ENCODE measurements at places on chromosomes 13 and 19. TPM values are rescaled to one million over a fixed set of nuclear protein-coding genes. Genes with fewer than 3 reads are reported as not detected.

The MATK gene
- total RNA-seq, result not detected

The C13orf42 gene
- total RNA-seq, result not detected

The MPHOSPH8 gene
- 13.7 TPM for total RNA-seq

The KLK12 gene
- 0.23 TPM for total RNA-seq

The KIR3DL1 gene
- not detected for total RNA-seq

The CYP2A7 gene
- total RNA-seq, result not detected

The ZNF571 gene
- total RNA-seq, result 1.8 TPM

The LILRB2 gene
- not detected for total RNA-seq

The ZNF490 gene
- 2.6 TPM for total RNA-seq

The GJA3 gene
- 0.78 TPM for total RNA-seq

The MEIOSIN gene
- not detected for total RNA-seq

The ERICH4 gene
- total RNA-seq, result not detected

The ALOX5AP gene
- 1.1 TPM for total RNA-seq

The FCER2 gene
- total RNA-seq, result not detected

The FLT1 gene
- total RNA-seq, result 0.08 TPM

The LIM2 gene
- not detected for total RNA-seq

The HCST gene
- total RNA-seq, result not detected

The SPRED3 gene
- 1.6 TPM for total RNA-seq

The SLC17A7 gene
- not detected for total RNA-seq

The ZNF813 gene
- 1.5 TPM for total RNA-seq

The ONECUT3 gene
- not detected for total RNA-seq

The TLE6 gene
- total RNA-seq, result not detected

The KLHL26 gene
- total RNA-seq, result 2.7 TPM

The PCDH8 gene
- not detected for total RNA-seq

The SEMA6B gene
- not detected for total RNA-seq

The ATP8A2 gene
- total RNA-seq, result 0.23 TPM

The FOSB gene
- 7.5 TPM for total RNA-seq

The TINCR gene
- 1.1 TPM for total RNA-seq

The SAE1 gene
- 61.0 TPM for total RNA-seq

The NR2F6 gene
- total RNA-seq, result 77.4 TPM

The FUT1 gene
- total RNA-seq, result 7.3 TPM

The CYP4F11 gene
- 1.7 TPM for total RNA-seq

The CYP4F8 gene
- total RNA-seq, result not detected

The LGALS4 gene
- total RNA-seq, result not detected

The EXOC3L2 gene
- total RNA-seq, result 0.38 TPM

The IL11 gene
- total RNA-seq, result 7.0 TPM

The FGF22 gene
- total RNA-seq, result not detected

The OR2Z1 gene
- not detected for total RNA-seq

The DHX34 gene
- total RNA-seq, result 15.9 TPM

The CDC42EP5 gene
- total RNA-seq, result 68.9 TPM

The GNA15 gene
- 264 TPM for total RNA-seq

The PROZ gene
- not detected for total RNA-seq

The ZIC5 gene
- total RNA-seq, result not detected

The ZNF430 gene
- total RNA-seq, result 3.0 TPM

The PPM1N gene
- total RNA-seq, result 4.1 TPM

The CLIP3 gene
- 1.0 TPM for total RNA-seq

The PSG1 gene
- total RNA-seq, result not detected

The TTC9B gene
- total RNA-seq, result not detected

The IZUMO2 gene
- not detected for total RNA-seq

All from hair follicular keratinocyte (primary cell).